Uterus (tissue), 4 donors: ENCODE measurements at places on chromosomes 1 and 21. TPM values are rescaled to one million over a fixed set of nuclear protein-coding genes. Genes with fewer than 3 reads are reported as not detected.

GRCh38 chr1:22691031-22691753 is 19.4 kb upstream of the EPHB2 start:
- no peak for DNase-seq

- DNase-seq = no peak
Measured at GRCh38 chr21:25560271-25560685, 47.0 kb downstream of the MRPL39 start.

GRCh38 chr1:18414872-18415447 is 65.8 kb upstream of the KLHDC7A start:
- no peak for DNase-seq

GRCh38 chr1:42922687-42923366 is 35.8 kb downstream of the SLC2A1 start:
- no peak for DNase-seq

DNA sequence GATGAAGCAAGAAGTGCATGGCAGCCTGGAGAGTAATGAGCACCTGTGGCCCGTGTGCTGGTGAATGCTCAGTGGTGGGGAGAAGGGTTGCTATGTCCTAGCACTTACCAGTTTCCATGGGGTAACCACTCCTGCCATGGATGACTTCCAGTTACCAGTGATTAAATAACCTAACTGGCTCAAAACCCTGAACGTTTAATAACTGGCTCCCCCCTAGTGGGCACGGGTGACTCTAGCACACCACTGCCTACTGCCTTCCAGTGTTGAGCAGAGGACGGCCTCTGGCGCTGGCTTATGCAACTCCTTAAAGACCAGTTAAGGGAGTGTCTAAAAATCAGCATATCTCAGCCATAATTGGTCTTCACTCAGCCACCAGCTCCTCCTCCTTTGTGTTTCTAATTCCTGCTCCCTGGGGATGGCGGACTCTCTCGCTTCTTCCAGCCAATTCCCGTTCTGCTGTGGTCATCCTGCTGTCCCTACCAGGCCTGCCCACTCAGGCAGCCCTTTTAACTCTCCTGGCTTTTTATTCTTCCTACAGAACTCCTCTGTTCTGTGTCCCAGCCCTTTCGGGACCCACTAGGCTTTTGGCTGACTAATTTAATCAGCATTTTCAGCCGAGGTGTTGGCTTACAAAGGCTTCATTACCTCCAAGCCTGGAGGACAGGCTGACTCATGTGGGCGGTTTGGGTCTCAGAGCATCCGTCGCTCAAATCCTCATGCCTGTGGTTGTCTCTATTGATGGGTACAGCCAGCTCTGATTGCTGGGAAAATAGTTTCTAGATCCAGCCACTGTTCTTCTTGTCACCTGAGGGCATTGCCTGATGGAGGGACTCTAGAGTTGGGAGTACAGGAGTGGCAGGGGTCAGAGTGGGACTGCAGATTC is 332.4 kb downstream of the CAMTA1 start:
- no peak for DNase-seq

- no peak for DNase-seq
Measured at GRCh38 chr21:31164713-31165694, 126.7 kb upstream of the KRTAP19-8 start.

DNA sequence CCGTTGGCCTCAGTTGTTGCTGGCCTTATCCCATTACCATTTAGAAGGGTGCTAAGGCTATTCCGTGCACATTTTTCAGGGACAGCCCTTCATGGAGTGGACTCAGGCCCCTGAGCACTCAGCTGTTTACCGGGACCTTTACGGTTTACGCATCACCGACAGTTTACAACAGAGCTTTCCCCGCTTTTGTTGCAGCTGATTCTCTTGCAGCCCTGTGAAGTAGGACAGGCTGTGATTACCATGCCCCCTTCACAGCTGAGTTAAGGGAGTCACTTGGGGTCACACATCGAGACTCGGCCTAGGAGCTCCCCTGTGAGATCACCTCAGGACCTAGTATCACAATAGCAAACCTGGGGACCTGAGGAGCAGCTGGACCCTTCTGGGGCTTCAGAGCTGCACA is 41.9 kb downstream of the PTPRF start:
- no peak for DNase-seq

DNA sequence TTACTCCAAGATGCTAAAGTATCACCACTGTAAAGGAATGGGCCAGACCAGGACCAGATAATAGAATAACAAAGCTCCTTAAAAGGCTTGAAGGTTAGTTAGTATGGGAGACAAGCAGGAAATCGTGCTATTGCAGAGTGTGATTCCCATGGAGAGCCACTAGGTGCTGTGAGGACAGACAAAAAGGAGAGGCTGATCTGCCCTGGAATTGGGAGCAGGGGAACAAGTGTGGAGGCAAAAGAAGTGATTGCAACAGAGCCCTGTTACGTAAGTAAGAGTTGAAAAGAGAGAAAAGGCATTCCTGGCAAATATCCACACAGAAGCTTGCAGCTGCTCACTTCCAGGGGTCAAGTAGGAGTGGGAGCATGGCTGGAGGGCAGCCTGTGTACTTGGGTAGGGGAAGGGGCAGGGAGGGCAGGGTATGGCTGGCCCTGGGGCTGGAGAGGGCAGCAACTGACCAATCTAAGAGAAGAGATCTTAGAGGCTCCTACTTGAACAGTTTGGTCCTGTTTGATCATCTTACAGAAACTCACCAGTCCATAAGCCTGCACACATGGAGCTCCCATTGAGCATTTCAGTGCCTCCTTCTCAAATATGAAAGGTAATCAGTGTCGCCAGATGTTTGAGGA is 207.7 kb upstream of the GJB5 start:
- DNase-seq = no peak

GRCh38 chr1:24186993-24187790 is at the start of gene IFNLR1:
Gene IFNLR1, minus strand, starts transcription at chr1:24187289. Its CDS starts 41 bp downstream, at chr1:24187248.
- DNase-seq = peak; percentile 33

GRCh38 chr1:152049291-152050083 is 12.7 kb upstream of the S100A11 start:
- DNase-seq = no peak

DNA sequence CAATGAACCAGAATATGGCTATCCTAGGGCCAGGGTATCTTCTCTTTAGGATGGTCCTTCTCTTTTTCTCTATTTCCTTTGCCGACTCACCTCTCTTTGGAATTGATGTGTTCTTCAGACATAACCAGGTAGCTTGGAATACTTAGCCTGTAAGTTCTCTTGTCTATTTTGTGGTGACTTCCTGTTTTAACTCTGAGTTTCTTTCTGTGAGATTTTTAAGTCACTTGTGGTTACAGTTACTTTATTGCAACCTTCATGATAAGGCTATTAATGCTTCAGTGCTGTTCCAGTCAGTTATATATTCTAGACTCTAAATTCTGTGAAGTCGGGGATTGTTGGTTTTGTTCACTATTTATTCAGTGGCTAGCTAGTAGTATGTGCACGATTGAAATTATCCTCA is 46.2 kb downstream of the DISP1 start:
- DNase-seq = no peak

- no peak for DNase-seq
Measured at GRCh38 chr1:200118779-200119505, 91.4 kb downstream of the NR5A2 start.

DNA sequence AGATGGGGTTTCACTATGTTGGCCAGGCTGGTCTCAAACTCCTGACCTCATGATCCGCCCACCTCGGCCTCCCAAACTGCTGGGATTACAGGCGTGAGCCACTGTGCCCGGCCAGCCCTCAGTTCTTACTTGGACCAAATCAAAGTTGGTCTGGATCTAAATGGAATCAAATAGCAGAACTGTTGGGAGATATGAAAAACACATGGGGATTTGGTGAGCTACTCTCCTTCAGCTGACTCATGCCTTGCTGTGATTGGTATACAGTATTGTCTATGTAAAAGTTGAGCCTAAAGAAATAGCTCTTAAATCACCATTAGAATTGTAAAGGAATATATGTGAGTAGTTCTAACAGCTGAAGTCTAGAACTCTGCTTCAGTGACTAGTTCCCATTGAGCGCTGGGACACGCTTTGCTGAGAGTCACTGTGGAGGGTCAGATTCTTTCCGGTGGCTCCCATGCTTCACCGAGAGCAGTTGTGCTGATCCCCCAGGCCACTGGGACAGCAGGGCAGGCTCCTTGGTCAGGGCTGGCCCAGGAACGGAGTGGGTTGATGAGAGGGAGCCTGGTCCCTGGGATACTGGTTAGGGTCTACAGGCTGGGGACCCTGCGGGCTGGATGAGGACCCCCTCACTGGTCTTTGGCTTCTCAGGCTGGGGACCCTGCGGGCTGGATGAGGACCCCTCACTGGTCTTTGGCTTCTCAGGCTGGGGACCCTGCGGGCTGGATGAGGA is 14.0 kb downstream of the PKNOX1 start:
- no peak for DNase-seq

DNA sequence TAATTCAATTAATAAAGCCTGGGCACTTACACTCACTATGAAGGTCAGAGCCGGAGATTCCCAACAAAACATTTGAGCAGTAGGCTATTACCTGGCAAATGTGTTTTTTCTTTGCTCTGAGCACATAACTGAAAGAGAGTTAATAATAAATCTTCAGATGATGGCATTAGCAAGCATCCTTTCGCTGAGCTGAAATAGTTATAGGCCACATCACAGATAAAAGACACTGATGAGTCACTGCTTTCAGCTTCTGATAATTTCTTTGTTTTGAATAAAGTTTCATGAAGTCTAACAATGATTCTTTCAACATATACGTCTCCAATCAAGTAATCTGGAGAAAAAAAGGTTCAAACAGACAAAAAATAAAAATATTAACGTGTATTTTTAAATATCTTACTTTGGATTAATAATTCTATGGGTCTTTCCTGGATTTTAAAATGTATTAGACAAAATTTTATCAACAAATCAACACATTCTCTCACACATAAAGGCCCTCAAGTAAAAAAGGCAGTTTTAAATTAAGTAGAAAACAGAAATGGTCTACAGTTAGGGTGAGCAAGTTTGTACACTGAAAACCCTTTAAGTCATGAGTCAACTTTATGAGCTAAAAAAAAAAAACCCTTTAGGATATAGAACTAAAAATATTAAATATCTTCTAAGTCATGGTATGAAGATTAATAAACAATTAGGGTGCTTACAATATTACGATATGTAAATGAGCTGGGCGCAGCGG is 33.1 kb downstream of the LTN1 start:
- DNase-seq = no peak

DNA sequence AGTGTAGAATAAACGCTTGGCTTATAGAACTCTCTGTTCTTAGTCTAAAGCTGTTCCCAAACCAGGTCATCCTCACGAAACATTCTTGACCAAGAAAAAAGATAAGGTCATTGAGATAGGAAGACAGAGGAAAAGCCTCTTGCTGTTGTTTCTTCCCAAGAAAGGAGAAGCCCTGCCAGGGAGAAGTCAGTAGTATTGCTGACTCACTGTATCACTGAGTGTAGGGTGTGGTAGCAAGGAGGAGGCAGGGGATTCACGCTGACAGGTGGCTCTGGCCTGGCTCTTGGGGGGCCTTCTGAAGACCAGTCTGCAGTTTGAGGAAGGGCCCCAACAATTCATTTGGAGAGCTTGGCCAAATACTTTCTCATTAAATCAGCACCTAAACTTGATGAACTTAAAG is 97.8 kb downstream of the CD247 start:
- no peak for DNase-seq

DNA sequence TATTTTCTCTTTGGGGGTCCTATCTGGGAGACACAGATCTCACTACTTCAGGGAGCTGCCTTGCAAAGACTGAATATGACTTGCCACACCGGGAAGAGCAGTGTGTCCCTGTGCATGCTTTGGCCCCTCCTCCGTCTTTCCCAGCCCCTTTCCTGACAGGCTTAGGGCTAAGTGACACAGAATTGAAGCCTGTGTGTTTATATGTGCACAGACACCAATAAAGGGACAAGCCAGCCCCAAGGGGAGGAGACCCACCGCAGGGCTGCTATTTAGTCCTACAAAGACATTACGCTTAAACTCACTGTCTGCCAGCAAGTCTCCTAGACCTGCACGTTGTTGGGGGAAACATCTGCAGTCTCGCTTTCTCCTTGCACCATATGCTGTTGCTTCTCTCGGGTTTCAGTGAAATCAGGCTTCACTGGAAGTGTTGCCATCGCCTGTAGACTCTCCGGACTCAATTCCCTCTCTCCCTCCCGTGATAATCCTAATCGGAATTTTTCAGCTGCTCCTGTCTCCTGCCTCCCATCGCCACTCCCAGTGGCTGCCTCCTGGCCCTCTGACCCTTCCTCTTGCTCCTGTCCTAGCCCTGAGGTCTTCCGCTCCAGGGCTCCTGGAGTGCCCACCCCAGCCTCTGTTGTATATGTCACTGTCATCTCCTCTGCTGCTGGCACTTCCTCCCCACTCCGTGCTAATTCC is 58.5 kb upstream of the LRRC53 start:
- DNase-seq = no peak

GRCh38 chr1:164709126-164709525 is 150.1 kb downstream of the PBX1 start:
- no peak for DNase-seq

DNA sequence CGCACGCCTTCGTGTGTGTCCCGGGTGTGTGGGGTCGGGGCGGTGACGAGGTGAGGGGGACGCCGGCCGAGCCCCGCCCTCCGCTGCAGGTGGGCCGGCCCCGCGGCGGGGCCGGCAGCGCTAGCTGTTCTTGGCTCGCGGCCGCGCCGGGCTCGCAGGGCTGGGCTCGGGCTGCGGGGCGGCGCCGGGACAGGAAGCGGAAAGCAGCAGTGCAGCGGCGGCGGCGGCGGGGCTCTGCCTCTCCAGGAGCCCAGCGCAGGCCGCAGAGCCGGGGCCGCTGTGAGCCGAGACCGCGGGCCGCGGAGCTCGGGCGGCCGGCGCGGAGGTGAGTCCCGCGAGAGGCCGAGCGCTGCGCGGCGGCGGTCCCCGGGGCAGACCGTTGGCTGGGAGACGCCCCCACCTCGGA is at the start of gene VANGL1:
Gene VANGL1, plus strand, starts transcription at position 209 of the 406 bp plus-strand sequence. CDS start 9,444 bp downstream, outside the sequence.
- peak; percentile 41 for DNase-seq

GRCh38 chr21:36396325-36396724 is 11.1 kb downstream of the CHAF1B start:
- no peak for DNase-seq

DNA sequence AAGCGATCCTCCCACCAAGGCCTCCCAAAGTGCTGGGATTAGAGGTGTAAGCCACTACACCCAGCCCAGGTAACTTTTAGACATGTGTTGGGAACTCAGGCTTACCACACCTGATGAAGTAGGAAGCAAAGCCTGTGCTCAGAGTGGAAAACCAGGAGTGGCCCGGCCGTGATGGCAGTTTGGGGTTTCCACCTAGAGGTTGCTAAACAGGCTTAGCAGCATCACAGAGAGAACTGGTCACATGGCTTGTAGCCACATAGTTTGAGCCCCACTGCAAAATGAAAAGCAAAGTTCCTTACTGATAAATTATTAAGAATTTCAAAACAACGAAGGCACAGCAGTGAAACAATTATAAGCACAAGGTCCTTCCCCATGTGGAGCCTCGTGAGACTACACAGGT is 142.6 kb upstream of the CXADR start:
- DNase-seq = no peak

HSD11B1 gene
- total RNA-seq = 2.0 TPM

RBM8A gene
- 118 TPM for total RNA-seq

S100A12 gene
- 3.2 TPM for total RNA-seq

CYP4X1 gene
- total RNA-seq = 3.5 TPM

LEFTY1 gene
- not detected for total RNA-seq

LENEP gene
- not detected for total RNA-seq

LBR gene
- total RNA-seq = 178 TPM

REG4 gene
- total RNA-seq = not detected

COL11A1 gene
- not detected for total RNA-seq

FAM177B gene
- not detected for total RNA-seq

FCER1G gene
- total RNA-seq = 12.1 TPM

SLAMF9 gene
- not detected for total RNA-seq

GJB3 gene
- 1.0 TPM for total RNA-seq

PGLYRP3 gene
- total RNA-seq = not detected

IGSF5 gene
- total RNA-seq = 0.27 TPM

ADAMTS5 gene
- 32.7 TPM for total RNA-seq

WNT9A gene
- total RNA-seq = 2.4 TPM

C1orf94 gene
- not detected for total RNA-seq

UMODL1 gene
- not detected for total RNA-seq

EFNA4 gene
- not detected for total RNA-seq

PM20D1 gene
- total RNA-seq = 0.59 TPM
